ENCODE measurements at places on chromosomes 3 and 15.

DNA sequence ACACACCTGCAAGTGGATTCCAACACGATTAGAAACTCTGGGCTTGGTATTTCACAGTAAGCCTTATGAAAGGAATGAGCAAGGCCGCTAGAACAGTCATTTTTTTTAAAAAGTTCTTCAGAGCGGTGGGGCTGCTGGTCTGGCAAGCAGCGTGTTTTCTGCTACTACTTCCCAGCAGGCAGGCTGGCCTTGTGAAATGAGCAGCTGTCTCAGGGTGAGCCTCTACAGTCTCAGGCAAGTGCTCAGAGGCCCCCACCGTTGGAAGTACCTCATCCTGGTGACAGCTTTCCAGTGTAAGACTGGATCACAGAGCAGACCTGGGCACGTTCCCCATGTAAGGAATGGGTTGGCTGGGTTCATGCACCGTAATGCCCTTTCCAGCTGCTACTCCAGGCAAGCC lies 119.2 kb downstream of the LRIG1 start:
- no peak for DNase-seq

GRCh38 chr3:33729993-33730392 lies 11.9 kb upstream of the CLASP2 start:
- DNase-seq = no peak

- no peak for DNase-seq
Observed at GRCh38 chr15:93997071-93997658, 234.2 kb upstream of the MCTP2 start.

- no peak for DNase-seq
Observed at GRCh38 chr3:15403965-15404364, 23.4 kb downstream of the METTL6 start.

GRCh38 chr3:106380232-106380631 lies 511.4 kb upstream of the CBLB start:
- no peak for DNase-seq

GRCh38 chr3:43030162-43030935 lies 51.2 kb downstream of the GASK1A start:
- DNase-seq = no peak

GRCh38 chr3:132417695-132418411 lies 551 bp downstream of the DNAJC13 start:
- no peak for DNase-seq

DNA sequence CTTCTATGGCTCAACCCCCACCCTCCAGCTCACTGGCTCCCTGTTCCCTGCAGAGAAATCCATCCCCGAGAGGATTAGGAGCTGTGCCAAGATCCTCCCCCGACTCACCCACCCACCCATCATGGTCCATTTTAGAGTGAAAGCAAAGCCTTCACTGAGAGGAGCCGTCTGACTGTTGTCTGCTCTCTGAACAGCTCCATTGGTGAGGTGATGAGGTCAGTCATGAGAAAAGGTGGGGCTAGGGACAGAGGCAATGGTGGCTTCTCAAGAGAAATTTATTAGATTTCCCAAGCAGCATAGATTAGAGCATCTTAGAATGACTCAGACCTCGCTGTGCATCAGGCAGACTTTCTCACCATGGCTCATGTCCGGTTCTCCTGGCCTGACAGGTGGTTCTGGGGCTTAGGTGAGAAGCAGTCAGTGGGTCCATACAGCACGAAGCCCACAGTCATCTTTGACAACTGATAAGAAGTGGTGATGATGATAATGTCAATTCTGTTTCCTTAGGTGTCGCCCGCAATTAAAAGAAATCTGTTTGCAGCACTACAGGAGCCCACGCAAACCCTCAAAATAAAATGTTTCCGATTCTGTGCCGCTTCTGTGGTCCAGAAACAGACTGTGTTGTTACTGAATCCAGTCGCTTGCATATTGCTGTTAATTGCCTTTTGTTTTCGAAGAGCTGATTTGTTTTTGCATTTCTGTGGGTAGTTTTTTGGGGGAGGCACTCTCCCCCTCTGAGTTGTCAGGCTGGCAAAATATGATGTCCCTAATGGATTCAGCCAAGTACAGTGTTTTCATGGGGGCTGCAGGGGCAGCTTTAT lies 24.8 kb upstream of the RHO start:
- DNase-seq = no peak

DNA sequence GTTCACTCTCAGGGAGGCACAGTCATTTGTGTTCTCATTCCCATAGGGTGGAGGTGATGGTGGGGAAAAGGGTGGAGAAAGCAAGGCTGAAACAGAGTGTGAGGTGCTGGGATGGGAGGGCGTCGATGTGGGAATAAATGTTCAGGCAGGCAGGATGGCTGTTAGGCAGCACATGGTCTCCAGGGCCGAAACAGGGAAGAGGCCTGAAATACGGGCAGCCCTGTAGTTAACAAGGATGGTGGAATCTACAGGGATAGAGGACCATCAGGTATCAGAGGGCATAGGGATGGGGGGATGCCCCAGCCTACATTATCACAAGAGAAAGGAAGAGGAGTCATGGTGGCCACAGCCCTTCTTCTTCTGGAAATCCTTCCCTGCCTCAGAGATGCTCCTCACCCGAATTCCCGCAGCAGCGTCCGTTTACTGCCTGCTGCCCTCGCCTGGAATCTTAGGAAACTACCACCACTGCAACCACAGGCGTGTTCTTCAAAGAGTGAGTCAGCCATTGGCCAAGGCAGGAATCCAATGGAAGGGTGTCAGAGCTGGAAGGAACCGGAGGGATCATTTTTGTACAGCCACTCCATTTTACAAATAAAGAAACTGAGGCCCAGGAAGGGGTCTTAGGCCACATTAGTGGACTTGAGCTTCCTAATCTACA lies 49.7 kb upstream of the POMGNT2 start:
- DNase-seq = no peak

- no peak for DNase-seq
Observed at GRCh38 chr3:127679534-127680145, 6.9 kb downstream of the ABTB1 start.

DNA sequence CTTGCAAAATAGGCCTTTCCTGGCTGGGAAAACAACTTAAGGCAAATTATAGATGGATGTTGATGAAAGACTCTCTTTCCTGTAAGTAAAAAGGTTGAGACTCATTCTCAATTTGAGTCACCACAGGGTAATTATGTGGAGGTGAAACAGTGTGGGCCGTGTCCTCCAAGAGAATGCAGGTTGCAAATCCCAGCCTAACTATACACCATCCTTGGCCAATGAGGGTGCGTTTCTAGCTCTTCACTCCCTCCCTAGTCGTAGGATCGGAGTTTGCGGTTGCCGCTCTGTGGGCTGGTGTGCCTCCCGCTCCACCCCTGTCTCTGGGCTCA lies 259.9 kb downstream of the PLCL2 start:
- no peak for DNase-seq

DNA sequence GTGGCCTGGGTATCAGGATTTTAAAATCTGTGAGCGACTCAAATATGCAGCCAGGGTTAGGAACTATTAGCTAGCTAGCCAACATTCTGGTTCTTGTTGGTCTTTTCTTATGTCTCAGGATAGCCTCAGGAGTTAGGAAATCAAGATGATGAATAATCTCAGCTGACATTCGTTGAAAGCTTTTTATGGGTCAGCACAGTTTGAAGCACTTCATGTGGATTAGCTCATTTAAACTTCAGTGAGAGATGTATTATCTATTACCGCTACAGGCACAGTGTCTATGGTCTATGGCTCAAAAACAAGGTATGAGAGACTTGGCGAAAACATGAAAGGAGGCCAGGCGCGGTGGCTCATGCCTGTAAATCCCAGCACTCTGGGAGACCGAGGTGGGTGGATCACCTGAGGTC lies 187.5 kb upstream of the THRB start:
- DNase-seq = no peak

DNA sequence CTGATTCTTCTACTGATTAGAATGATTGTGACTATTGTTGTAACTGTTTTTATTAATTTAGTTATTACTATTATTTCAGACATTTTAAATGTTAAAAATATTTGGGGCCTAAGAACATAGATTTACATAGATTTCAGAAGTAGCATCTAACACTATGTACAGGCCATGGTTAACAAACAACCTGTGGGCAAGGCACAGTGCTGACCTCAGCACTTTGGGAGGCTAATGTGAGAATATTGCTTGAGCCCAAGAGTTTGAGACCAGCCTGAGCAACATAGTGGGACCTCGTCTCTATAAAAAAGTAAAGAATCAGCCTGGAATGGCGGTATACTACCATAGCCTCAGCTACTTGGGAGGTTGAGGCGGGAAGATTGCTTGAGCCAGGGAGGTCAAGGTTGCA lies 69.1 kb upstream of the CNTN4 start:
- DNase-seq = no peak

- DNase-seq = no peak
Observed at GRCh38 chr3:107683447-107683846, 160.7 kb downstream of the BBX start.

- DNase-seq = no peak
Observed at GRCh38 chr15:56653107-56653506, 80.2 kb downstream of the ZNF280D start.

DNA sequence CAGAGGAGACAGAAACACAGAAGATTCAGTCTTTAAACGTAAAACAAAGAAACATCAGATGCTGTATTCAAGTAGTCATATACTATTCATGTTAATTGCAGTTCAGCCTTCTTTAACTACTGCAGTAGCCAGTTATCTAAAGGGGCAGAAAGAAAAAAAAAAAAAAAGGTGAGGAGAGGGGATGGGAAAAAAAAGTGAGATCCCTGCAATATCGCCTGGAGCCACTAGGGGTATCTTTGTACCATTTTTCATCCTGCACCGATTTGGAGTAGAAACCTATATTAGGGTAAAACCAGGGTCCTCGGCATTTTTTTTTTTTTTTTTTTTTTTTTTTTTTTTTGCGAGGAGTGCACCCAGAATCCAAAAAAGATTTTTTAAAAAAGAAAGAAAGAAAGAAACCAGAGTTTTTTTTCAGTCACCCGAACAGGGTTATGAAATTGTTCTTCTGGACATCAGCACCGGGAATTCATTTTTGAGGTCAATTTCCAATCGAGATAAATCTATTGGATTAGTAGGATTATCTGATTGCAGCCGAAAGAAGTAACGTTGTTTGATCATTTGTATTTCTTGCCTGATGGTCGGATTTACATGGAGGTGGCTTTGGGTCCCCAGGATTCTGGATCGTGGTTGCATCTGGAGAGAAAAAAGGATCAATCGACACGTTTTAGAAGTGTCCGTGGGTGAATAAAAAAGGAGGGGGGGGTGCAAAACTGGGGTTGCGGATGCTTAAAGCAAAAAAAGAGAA lies 186.7 kb downstream of the NLGN1 start:
- DNase-seq = no peak

DNA sequence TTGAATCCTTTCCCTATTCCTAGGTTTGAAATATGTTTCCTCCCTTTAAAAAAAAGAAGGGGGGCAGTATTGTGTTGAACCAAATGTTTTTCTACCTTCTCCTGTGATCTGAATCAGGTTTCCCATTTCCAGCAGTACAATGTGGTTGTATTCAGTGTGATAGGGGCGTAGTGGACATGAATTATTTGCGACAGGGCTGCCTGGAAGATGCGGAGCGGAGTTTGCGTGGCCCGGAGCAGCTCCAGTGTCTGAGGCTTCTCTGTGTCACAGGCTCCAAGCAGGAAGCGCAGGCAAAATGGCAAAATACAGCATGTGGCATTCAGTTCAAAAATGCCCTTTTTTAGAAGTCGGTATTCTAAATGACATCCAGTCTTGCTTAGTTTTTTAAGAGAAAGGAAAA lies 154.4 kb downstream of the PGPEP1L start:
- DNase-seq = peak; percentile 64

DNA sequence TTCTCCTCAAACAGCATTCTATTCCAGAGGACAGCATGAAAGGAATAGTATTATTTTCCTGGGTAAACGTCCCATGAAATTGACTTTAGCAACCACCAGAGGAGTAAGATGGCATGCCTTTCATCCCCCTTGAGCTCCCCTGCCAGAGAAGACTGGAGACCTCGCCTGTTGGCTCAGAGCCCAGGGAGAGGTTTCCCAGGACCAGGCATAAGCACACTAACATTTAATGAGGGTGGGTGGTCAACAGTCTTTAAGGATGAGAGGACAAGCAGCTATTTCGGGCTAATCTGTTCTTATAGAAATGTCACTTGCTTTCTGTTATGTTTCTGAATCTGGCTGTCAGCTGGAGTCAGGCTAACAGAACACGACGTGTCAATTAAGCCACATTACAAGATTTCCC lies 390.5 kb downstream of the GABRG3 start:
- DNase-seq = no peak

Data from effector memory CD8-positive, alpha-beta T cell (primary cell).